ENCODE measurements at places on chromosomes 3 and 15. TPM values are rescaled to one million over a fixed set of nuclear protein-coding genes. Genes with fewer than 3 reads are reported as not detected.

COL6A5 gene
- total RNA-seq: 3.6 TPM

ATP10A gene
- total RNA-seq: 18.3 TPM

ZNF385D gene
- total RNA-seq: 16.6 TPM

STRIT1 gene
- not detected for total RNA-seq

GRCh38 chr3:58900386-58900785, 149.4 kb downstream of the CFAP20DC start:
- no peak for DNase-seq

DNA sequence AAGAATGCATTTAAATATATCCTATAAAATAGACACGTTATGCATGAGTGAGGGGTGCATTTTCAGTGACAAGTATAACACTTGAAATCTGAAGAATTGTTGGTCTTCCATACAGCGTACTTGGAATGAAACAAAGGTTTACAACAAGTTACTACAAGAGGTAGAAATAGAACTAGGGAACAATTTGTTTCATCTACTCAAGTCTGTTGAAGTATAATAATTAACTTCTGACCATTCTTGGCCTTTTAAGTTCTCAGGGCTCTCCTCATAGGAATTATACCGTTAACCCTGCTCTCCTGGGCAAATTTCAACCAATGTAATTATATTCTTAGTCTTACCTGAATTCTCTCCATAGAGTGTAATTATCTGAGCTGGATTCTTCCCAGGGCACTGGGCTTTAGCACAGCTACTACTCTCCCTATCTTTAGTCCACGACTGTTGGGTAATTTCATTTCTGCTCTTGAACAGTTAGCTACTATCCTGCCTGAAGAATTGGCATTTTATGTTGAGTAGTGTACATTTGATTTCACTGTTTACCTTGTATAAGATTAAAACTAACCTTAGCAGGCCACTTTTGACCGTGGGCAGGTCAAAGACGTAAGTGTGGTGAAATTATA, 100.6 kb downstream of the UBE2E2 start:
- no peak for DNase-seq

DNA sequence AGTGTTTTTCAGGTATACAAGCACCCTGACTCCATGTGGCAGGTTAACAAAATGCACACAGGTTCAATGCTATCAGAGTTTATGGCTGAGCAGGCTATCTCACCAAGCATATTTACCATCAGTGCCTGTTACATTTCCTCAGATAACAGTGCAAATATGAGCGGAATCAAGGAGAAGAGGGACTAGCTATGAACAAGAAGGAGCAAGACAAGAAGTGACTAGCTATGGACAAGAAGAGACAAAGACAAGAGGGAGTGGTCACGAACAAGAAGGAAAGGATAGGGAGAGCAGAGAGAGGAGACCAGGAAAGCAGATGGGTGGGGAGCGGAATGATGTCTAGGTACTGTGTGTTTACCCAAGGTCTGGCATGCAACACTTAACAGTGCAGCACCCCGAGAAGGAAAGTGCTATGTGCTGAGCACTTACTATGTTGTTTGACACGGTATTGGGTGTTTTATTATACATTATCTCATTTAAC, 8.6 kb downstream of the ILDR1 start:
- DNase-seq: no peak

DNA sequence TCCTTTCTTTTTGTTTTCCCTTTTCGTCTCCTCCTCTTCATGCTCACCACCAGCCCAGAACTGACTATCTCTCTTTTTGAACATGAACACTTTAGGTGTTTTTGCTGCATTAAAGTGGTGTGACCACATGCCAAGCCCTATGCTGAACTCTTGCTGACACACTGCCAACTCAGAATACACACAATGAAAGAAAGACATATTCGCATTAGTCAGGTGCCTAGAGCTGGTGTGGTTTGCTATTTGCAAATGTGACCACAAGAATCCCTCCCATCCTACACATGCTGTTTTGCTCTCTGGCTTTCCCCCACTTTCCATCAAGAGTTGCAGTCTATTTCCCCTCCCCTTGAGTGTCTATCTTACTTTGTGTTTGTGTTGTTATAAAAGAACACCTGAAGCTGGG, 967.8 kb upstream of the CFAP20DC start:
- no peak for DNase-seq
